ENCODE measurements at places on chromosomes 3 and 15.

GRCh38 chr3:44228900-44229299, 12.8 kb upstream of the TOPAZ1 start:
- DNase-seq, result no peak

GRCh38 chr3:184615396-184615795, 53.8 kb downstream of the EPHB3 start:
- no peak for DNase-seq

DNA sequence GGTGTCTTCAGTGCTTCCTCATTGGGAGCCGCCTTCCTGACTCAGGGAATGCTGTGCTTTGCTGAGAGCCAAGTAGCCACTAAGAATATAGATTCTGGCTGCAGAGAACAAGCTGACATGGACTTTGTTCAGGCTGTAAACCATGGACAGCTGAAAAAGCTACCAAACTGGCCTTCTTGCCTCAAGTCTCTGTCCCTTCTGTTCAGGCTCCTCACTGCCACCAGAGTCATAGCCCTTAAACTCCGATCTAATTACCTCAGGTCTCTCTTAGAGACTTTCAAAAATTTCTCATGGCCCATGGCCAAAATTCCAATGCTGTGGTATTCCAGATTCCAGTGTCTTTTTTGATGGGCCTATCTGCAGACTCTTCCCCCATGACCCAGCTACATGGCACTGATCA, 19.4 kb upstream of the PTX3 start:
- DNase-seq, result no peak

DNA sequence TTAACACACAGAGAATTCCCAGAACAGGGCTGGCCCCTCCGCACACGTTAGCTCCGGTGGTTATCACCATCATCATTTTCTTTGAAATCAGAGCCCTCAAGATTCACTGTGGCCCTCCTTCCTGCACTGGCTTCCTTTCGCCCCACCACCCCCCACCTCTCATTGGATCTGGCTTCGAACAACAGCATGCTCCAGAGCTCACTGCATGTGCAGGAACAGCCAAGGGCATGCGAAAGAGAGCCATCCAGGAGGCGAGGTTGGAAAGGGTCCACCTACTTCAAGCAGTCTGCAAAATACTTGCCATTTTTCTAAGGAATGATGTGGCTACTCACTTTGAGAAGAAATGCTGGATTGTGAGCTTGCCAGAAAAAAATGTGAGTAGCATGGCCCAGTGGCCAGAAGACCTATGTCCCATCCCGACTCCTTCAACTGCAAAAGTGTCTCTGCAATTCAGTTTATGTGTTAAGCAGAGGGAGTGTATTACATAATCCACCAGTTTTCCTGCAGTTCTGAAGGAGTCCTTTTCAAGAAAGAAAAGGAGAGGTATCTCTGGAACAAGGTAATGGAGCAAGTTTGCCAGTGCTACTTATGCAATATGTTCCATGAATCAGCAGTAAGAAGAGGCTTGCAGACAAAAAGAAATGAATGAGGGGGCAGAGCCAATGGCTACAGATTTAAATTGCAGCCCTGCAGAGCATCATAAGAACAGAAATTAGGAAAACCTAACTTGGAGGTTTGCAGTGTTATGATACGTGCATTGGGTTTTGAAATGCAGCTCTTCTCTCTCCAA, 92.8 kb downstream of the OCA2 start:
- DNase-seq, result no peak

DNA sequence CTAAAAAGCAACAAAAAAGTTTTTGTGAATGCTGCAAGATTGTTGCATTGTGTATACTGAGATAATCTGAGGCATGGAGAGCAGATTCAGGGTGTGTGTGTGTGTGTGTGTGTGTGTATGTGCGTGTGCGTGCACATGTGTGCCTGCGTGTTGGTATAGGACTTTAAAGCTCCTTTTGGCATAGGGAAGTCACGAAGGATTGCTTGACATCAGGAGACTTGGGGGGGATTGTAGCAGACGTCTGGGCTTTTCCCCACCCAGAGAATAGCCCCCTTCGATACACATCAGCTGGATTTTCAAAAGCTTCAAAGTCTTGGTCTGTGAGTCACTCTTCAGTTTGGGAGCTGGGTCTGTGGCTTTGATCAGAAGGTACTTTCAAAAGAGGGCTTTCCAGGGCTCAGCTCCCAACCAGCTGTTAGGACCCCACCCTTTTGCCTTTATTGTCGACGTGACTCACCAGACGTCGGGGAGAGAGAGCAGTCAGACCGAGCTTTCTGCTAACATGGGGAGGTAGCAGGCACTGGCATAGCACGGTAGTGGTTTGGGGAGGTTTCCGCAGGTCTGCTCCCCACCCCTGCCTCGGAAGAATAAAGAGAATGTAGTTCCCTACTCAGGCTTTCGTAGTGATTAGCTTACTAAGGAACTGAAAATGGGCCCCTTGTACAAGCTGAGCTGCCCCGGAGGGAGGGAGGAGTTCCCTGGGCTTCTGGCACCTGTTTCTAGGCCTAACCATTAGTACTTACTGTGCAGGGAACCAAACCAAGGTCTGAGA, 4.7 kb downstream of the BHLHE40 start:
- DNase-seq, result no peak

GRCh38 chr3:171401432-171401831, 58.8 kb downstream of the TNIK start:
- no peak for DNase-seq

GRCh38 chr3:17183951-17184550, 299.3 kb downstream of the PLCL2 start:
- DNase-seq, result no peak

GRCh38 chr3:20462723-20463122, 276.7 kb upstream of the SGO1 start:
- DNase-seq, result no peak

GRCh38 chr3:98806521-98806920, 43.4 kb downstream of the ST3GAL6 start:
- no peak for DNase-seq

GRCh38 chr15:25613134-25613533, 174.3 kb upstream of the UBE3A start:
- DNase-seq, result no peak

DNA sequence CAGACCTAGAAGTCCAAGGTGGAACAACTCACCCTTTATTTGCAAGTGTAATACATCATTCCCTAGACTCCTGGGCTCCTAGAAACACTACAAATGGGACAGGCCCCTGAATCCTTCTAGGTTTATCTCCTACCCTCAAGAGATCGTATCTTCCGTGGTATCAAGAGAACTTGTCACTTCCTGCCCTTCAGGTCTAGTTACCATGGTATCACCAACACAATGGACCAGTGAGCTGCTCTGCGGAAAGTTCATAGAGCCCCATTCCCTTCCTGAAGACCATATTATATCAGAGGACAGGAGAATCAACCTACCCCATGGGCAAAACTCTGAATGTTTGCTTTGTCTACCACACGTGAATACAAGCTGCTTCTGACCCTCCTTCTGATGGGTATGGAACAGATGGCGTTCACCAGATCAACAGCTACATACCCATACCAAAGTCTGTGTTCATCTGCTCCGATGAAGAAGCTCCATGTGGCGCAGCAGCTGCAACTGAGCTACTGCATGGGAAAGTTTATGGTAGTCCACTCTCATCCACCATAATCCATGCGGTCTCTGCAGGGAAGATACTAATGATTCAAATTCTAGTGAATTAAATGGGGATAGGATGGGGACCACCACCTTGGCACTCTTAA, 84.6 kb upstream of the KLF13 start:
- DNase-seq, result no peak

- DNase-seq, result no peak
These were observed 4.5 kb downstream of the RAB7A start for GRCh38 chr3:128730471-128730870.

- no peak for DNase-seq
These were observed 198.3 kb downstream of the ADAMTS9 start for GRCh38 chr3:64489361-64490044.

- DNase-seq, result no peak
These were observed 72.8 kb downstream of the SMAD3 start for GRCh38 chr15:67137951-67138848.

DNA sequence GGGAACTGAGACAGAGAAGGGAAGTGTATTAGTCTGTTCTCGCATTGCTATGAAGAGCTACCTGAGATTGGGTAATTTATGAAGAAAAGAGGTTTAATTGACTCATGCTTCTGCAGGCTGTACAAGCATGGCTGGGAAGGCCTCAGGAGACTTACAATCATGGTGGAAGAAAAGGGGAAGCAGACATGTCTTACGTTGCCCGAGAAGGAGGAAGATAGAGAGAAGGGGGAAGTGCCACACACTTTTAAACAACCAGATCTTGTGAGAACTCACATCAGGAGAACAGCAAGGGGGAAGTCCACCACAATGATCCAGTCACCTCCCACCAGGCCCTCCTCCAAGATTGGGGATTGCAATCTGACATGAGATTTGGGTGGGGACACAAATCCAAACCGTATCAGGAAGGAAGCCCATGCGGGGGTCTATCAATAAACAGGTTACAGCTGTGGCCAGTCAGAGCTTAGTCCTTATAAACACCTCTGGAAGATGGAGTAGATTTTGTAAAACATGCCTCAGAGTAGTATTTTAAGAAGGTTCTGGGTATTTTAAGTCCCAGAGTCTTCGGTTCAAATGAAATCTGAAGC, 153.9 kb downstream of the GHSR start:
- no peak for DNase-seq

DNA sequence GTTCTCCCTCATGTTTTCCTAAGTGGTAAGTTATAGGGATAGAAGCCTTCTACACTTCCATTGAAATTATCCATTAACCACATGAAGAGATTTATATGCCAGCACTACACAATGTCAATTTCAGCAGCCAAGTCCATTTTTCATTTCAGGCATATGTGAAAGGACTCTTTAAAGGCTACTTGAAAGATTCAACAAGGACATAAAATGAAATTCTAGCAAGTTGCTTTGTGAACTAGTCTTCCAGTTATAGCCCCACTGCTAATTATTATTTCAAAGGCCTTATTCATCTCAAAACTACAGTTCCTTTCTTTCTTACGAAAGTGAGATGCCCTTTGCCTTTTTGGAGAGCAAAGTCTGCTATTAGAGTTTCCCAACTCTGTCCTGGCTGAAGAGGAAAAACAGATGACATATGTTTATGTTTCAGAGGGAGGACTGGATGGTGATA, 66.0 kb upstream of the SLC2A2 start:
- peak; percentile 50 for DNase-seq

- DNase-seq, result no peak
These were observed 23.1 kb downstream of the CCDC12 start for GRCh38 chr3:46953234-46954010.

DNA sequence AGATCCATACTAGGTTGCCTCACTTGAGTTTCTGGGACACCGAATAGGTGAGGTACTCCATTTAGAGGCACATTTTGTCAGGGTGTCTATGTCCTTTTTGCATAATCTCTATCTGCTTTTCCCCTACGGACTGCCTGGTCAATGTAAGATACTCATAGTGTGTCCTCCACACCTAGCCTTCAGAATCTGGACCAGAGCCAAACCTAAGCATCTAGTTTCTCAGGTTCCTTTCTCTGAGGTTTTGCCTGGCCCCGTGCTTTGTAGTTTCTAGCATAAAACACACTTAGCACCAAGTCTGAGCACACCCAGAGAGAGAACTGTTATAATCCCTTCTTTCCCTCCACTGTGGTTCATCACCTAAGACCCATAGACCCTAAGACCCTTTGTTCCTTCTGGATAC, 105.9 kb upstream of the MLF1 start:
- no peak for DNase-seq

- DNase-seq, result no peak
These were observed 99.0 kb downstream of the MITF start for GRCh38 chr3:69838217-69838616.

DNA sequence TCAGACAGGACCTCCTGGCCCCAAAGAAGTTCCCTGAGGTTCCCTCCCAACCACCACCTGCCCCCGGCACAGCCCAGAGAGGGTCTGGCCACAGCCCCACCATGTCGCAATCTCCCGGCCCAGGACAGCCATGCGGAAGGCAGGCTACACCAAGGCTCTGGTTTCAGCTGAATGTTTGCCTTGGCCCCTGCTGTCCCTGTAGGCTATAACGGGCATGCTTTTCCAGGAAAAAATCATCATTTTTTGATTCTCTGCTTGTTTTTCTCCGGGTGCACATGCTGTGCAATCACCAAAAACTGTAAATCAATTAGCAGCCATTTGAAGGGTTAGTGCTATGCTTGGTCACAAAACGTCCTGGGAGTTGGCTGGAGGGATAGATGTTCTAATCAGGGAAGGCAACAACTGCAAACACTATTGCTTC, 142.7 kb upstream of the IGF1R start:
- no peak for DNase-seq

GRCh38 chr3:124574012-124574411, 156.2 kb upstream of the UMPS start:
- DNase-seq, result no peak

DNA sequence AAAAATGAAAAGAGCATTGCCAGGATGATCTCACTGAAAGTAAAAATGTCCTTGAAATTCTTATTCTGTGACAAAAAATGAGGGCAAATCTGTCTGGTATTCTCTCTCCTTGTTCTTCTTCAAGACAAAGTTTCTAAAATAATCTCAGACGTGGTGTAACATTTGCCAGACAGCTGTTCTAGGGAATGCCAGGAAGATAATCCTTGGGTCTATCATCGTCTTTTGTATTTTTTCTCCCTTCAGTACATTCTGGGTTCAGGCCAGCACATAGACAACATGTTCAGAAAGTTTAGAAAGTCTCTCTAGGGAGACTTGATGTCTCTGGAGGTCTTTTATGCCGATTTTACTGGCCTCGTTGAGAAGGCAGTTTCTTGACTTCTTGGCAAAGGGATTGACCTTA, 121.2 kb upstream of the HES1 start:
- DNase-seq, result no peak

DNA sequence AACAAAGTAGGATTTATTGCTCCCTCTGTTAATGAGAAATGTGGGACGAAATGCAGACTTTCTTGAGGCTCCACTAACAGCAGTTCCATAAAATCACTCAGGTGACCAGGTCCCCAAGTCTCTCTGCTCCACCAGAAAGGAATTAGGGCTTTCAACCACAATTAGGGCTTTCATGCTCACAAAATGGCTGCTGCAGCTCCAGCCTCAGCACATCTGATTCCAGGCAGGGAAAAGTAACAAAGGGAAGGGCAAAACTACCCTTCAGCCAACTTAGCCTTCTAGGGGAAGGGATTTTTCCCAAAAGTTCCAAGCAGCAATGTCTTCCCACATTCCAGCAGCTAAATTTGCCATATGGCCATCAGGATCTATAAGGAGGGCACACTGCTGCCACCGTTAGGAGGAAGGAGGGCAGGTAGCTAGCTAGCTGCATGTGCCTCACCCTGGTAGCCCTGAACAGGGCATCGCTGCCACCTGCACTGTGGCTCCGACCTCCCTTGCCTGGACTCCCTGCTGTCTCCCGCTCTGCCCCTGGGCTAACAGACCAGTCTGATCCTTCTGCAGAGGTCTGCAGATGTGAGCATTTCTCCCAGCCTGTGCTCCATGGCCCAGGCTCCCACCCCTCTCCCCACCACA, 12.8 kb downstream of the CFAP100 start:
- DNase-seq, result no peak

GRCh38 chr3:55483196-55484095, 3.7 kb downstream of the WNT5A start:
- no peak for DNase-seq

GRCh38 chr3:36647423-36647853, 116.9 kb downstream of the DCLK3 start:
- no peak for DNase-seq

Measured in COLO829 (cell line).